BJ (cell line): ENCODE measurements at places on chromosomes 3 and 15.
A peak's percentile ranks its signal among the peaks of the same experiment; 100 is the strongest.

DNA sequence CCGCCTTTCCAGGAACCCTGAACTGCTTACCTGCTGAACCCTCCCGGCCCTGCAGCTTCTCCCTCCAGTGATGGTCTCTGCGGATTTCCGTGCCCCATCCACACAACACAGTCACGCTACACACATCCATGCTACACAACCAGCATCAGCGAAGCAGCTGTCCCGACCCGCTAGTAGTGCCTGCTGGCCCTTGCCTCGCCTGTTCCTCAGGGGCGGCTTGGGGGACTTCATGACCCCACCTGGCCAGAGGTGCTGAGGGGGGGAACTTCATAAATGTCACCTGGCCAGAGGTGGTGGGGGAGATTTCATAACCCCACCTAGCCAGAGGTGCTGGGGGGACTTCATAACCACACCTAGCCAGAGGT is 530 bp upstream of the TUBGCP5 start:
- no peak for DNase-seq

- no peak for DNase-seq
These were observed 724.7 kb upstream of the ZNF385D start for GRCh38 chr3:22475665-22476240.

GRCh38 chr3:135992072-135992471 is 26.5 kb downstream of the PPP2R3A start:
- DNase-seq = peak; percentile 76

GRCh38 chr3:41198526-41198925 is 779 bp upstream of the CTNNB1 start:
- DNase-seq = no peak

GRCh38 chr3:24387000-24387399 is 107.7 kb downstream of the THRB start:
- DNase-seq = no peak

DNA sequence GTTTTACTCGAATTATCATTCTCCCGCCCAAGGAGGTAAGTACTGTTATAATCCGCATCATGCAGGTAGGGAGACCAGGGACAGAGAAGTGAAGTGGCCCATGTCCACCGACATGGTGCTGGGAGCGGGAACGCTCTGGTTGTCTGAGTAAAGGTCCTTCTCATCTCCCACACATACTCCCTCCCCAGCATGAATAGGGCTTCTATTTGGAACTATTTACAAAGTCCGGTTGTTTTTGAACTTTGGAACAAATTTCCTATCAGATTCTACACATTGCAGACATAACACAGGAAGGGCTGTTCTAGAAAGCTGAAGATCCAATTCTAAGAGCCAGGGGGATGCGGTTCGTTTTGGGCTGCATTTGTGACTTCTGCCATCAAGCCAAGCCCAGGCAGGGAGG is 94.8 kb upstream of the TLE3 start:
- DNase-seq = no peak

- peak; percentile 35 for DNase-seq
These were observed 115.0 kb upstream of the VEPH1 start for GRCh38 chr3:157618075-157618760.

DNA sequence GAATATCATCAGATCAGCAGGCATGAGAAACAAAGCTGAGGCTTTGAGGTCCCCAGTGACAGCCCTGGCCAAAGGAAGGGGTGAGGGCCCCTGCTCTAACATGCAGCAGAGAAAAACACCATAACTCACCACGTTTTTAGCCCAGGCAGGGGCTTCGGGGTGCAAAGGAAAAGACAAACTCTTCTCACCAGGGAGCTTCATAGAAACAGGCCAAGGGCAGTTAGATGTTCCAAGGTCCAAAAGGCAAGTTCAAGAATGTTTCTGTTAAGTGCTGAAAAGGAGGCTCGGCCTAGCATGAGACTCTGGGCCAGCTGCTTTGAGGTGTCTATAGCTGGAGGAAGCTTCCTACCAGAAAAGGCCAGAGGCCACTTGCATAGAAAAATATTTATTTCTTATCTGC is 608.4 kb upstream of the CFAP20DC start:
- no peak for DNase-seq

DNA sequence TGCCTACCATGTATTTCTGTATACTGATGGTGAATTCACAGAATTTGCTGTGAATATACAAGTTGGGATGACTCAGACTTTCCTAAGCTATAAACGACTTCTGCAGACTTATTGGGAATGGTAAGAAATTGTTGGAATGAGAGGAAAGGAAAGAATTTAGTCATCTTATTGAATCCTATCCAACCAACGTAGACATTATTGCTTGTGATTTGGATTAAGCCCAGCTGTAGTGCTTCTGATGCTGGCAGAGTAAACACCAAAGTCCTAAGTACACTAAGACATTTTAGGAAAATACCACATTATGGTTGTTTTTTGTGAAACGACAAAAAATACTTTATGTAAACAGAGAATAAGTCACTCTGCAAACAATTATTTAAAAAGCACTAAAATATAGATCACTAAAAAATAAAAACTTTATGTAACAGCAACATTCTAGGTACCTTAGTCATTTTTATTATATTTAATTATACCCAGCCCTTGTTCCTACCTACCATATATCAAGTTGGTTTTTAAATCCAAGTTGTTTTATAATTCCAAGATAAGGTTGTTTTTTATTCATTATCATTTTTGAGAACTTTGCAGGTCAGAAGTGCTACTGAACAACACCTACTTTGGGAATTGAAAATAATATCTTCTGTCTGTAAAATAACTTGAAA is 99.2 kb upstream of the MLF1 start:
- peak; percentile 90 for DNase-seq

DNA sequence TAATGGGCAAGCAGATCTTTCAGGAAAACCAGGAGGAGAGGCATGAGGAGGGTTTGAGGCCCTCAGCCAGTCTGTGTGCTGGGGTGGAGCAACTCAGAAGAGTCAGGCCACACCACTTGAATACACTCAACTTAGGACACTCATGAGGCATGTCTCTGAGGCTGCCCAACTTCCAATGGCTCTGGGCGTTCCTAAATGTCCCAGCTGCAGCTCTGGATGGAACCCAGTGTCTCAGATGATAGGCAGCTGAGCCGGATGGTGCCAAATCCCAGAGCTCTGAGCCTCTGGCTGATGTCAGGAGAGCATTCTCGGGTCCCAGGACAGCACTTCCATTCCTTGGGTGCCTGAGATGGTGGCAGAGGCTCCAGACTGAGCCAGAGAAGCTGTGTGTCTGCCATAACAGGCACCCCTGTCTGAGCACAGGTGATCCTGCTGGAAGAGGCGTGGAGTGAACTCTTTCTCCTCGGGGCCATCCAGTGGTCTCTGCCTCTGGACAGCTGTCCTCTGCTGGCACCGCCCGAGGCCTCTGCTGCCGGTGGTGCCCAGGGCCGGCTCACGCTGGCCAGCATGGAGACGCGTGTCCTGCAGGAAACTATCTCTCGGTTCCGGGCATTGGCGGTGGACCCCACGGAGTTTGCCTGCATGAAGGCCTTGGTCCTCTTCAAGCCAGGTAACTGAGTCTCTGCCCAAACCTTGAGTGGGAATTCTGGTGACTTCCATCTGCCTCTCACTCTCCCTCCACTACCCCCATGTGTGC is 2.8 kb downstream of the NR2E3 start:
- no peak for DNase-seq

DNA sequence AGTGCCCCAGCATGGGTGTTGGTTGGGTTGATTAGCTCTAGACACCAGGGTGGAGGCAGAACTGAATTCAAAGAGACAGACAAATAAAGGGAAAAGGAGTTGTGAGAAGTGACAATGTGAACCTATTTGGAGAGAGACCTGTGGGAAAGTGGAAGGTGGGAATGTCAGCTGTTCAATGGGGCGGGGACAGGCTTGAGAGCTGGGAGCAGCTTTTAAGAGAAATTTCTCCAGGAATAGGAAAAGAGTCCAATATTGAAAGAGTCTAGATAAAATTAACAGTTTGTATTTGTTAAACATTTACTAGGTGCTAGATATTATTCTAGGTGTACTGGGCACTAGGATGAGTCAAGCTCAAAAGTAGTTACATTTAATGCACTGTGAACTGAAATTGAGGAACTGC is 225.3 kb downstream of the GAP43 start:
- no peak for DNase-seq

GRCh38 chr3:127764841-127765362 is 57.4 kb downstream of the MGLL start:
- DNase-seq = peak; percentile 30

DNA sequence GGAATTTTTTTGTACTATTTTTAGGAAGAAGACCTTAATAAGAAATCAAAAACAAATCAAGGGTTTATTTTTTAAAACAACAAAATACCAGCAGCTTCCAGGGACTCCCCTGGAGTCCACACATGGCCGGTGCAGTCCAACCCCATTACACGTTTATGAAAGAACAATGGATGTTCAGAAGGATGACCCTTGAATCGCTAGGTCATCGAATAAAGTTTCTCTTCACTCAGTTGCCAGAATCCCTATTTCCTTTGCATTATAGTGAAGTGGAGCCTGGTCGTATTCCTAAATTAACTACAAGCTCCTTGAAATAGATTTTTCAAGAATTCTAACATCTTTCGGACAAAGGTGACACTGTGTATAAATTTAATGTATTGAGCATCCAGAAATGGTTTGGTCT is 95.1 kb downstream of the BDH1 start:
- DNase-seq = no peak

GRCh38 chr3:40179016-40179415 is 130.5 kb upstream of the EIF1B start:
- peak; percentile 4 for DNase-seq

GRCh38 chr3:10453431-10454163 is 51.8 kb downstream of the ATP2B2 start:
- no peak for DNase-seq

GRCh38 chr3:34568766-34569165 is 770.3 kb downstream of the PDCD6IP start:
- DNase-seq = no peak

GRCh38 chr3:122559906-122560305 is 4.2 kb downstream of the PARP9 start:
- DNase-seq = no peak

- no peak for DNase-seq
These were observed 117.8 kb upstream of the IGF1R start for GRCh38 chr15:98530570-98530969.

- no peak for DNase-seq
These were observed 301.6 kb downstream of the EFHB start for GRCh38 chr3:19632099-19633074.

DNA sequence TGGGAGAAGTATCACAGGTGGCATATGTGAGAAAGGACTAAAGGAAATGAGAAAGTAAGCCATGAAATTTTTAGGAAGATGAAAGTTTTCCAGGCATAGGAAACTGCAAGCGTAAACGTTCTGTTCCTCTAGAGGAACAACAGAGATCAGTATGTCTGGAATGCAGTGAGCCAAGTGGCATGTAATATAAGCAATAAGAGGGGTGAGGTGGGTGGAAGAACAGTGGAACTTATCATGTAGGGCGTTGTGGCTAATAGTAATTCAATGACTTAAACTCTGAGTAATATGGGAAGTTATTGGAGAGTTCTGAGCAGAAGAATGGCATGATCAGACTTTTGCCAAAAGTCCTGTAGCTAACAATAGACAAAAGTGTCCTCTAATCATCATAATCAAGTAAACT is 902.9 kb downstream of the EPHA3 start:
- DNase-seq = peak; percentile 2

DNA sequence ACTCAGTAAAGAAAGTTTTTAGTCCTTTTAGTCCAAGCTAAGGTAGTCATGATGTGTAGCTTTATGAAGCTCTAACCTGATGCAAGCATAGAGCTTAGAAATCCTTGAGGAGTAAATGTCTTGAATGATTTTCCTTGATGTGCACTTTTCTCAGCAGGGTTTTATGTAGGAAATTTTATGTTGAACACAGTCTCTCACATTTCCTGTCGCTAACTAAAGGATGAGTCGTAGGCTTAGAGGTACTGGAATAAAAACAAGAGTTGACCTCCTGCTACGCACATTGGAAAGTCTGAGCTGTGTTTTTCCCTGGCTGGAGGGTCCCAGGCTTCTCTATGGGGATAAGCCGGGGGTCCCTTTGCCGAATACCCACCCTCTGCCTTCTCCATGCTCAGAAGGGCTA is 34.7 kb upstream of the ZPLD1 start:
- no peak for DNase-seq

GRCh38 chr3:42277676-42278075 is 11.7 kb upstream of the CCK start:
- DNase-seq = no peak

DNA sequence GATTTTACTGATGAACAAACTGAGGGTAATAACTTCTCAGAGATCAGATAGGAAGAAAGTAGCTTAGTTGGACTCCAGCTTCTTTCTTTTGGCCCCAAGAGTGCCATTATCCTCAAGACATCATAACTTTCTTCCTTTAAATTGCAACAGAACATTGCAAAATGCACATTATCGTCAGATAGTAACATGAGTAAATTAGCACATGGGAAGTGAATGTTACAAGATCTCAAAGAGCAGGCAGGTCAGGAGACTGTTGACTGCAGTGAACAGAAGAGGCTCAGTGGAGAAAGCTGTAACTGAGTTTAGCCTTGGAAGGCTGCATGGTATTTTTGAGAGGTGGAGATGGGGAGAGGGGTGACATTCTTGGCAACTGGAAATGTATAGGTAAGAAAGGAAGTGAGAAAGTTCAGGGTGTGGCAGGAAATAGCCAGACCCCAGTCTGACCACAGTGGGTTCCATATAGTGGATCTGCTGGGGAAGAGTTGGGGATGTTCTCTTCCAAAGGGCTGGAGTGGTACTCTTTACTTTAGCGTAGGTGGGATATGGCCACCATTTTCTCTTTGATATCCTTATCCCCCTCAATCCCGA is 307.7 kb downstream of the RPLP1 start:
- DNase-seq = no peak

DNA sequence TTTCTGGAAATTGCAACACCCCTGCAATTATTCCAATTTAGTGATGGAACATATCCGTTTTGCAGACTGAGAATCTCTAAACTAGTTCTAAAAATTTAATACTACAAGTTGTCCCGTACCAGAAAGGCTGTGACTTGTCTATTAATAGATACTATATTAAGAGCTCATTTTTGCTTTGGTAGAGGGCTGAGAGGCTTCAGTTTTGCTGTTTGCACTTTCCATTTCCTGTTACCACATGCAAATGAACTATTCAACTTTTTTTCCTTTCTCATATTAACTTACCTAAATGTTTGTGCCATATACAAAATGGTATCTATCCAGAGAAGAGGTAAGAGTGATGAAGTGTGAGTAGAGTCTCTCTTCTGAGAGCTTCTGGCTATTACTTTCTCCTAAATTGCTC is 101.5 kb upstream of the CRBN start:
- DNase-seq = no peak

DNA sequence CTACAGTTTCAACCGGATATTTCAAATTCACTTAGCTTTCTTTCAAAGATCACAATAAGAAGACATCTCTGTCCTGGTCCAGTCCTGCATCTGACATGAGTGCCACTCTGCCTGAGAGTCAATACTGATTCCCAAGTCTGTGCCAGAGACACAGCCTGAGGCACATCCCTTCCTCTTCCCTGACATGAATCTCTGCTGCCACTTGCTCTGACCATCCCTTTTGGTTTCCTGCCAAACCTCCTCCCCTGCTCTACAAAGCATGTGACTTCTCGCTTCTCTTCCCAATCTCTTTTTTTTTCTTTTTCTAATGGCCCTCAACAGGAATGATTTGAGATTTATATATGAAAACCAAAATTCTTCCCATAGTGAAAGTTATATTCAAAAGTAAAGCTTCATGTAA is 117.9 kb downstream of the MECOM start:
- DNase-seq = no peak
